ENCODE measurements at places on chromosomes 5 and 9. TPM values are rescaled to one million over a fixed set of nuclear protein-coding genes. Genes with fewer than 3 reads are reported as not detected.
A peak's percentile ranks its signal among the peaks of the same experiment; 100 is the strongest.

GRCh38 chr5:147906326-147907095, at the start of gene C5orf46:
Gene C5orf46 (minus strand): TSS chr5:147906538. CDS start chr5:147906501, 37 bp downstream.
- DNase-seq, result peak; percentile 33

GGTA1 gene
- not detected for total RNA-seq

- no peak for DNase-seq
These were observed 13.6 kb downstream of the NNT start for GRCh38 chr5:43616535-43616934.

BNC2 gene
- not detected for total RNA-seq

DNA sequence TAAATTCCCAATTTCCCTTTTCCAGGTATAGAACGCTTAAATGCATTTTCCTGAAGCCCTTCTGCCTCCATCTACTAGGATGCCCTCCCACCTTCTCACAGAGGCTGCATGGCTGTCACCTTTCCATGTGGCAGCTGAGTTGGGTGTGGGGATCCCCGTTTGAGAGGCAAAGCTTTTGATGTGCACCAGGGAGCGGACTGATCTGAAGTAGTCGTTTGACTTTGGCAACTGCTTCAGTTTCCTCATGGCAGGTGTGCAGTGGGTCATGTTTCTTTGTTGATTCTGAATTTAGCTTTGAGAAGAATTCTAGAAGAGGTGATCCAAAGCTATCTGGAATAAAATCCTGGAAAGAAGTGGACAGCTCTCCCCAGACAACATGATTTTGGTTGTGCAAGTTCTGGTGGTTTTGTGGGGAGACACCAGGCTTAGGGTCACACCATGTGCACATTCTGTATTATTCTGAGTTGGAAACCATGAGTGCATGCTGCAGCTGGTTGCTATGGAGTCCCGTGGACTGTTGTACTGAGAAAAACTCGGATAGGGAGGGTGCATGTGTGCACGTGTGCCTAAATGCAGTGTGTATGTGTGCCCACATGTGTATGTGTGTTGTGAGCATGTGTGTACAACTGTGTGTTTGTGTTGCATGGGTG, 63.5 kb downstream of the GADD45G start:
- DNase-seq, result no peak

DNA sequence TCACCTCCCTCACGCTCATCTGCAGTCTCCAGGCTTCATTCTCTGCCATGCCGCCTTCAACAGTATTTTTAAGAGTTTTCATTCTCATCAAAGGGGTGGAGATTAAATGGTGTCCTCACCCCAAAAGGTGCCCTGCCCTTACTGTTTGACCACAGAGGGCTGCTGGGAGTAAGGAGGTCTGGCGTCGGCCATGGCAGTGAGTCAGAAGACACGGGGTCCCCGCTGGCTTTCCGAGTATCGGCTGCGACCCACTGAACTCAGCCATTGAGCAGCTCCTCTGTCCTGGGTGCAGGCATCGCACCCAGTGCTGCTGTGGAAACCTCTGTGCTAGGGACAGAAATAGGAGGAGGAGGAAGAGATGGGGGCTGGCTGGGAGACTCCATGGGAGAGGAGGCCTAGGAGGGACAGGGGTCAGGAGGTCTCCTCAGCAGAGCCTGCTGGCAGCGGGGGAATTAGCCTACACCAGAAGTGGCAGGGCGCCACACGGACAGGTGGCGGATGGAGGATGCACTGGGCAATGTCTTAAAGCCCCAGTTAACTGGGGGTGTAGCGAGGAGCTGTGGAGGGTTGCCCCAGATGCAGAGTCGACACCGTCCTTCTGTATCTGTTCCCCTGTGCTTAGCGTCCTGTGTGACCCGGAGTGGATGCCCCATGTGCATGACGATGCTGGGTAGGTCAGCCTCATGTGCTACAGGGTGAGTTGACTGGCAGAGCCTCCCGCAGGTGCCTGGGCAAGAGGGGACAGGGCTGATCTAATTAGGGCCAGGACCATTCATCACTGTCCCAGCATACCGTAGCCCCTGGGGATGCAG, 15.4 kb upstream of the PLEKHG4B start:
- no peak for DNase-seq

DNA sequence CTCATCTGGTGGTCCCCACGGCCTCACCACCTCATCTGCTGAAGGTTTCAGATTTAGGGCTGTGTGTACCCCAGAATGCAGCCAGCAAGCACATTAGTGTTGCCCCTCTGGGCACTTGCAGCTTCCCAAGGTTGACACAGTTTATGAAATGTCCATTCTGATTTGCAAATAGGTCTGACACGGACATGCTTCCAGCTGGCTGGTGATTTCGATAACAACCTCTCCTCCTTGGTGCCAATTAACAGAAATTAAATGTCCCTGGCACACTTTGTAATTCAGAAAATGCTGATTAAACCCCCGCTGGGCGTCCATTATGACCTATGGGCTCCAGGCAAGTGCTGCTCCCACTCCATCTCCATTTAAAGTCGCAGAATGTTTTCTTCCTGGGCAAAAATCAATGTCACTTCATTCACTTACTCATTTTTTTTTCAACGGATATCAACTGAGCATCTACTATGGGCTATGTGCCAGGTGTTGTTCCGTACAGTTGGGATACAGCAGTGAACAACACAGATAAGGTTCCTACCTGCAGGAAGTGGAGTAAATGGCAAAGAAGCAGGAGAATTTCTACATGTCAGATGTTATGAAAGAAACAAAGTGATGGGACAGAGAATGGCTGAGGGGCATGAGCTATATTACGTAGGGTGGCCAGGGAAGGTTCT, 32.0 kb downstream of the PLAC8L1 start:
- DNase-seq, result no peak

- DNase-seq, result no peak
These were observed 244.6 kb upstream of the ATP10B start for GRCh38 chr5:161096581-161096980.

GRCh38 chr5:10317825-10318682, 10.4 kb upstream of the CMBL start:
- peak; percentile 36 for DNase-seq

GRCh38 chr9:83280790-83281189, 217.8 kb upstream of the RASEF start:
- no peak for DNase-seq

Measured in HT-29 (cell line).